Urinary bladder (tissue), 4 donors: ENCODE measurements at places on chromosomes 2 and 18. TPM values are rescaled to one million over a fixed set of nuclear protein-coding genes. Genes with fewer than 3 reads are reported as not detected.

CDCA7 gene
- polyA plus RNA-seq: 2.4 TPM

- no peak for DNase-seq
These were observed 103.0 kb downstream of the CDK15 start for GRCh38 chr2:201909348-201909747.

- no peak for DNase-seq
These were observed 333.2 kb upstream of the UBE2E3 start for GRCh38 chr2:180647221-180647620.

CARF gene
- 5.0 TPM for polyA plus RNA-seq

GDF7 gene
- 0.79 TPM for polyA plus RNA-seq

DNA sequence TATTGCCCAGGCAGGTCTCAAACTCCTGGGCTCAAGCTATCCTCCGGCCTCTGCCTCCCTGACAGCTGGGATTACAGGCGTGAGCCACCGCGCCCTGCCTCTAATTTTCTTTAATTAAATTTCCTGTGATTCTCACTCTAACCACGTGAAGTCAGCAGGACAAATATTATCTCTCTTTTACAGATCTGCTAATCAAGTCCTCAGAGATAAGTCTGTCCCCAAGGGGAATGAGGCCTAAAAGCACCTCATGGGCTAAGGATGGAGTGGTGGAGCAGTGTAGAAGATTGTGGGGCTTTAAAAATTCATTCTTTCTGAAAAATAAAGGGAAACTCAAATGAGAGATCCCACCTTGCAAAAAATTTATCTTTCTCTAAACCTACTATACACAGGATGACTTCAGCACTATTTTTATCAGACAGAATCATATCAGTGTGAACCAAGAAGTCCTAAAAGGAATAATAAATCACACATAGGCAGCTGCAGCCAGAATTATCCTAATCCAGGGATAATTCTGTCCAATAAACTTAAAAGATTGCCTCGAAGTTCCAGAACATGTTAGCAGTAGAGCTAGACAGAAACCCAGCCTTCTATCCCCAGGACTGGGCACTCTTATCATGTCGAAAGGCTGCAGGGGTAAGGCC lies 38.3 kb upstream of the BMPR2 start:
- no peak for DNase-seq

PROKR1 gene
- polyA plus RNA-seq: 0.06 TPM

GRCh38 chr18:68666381-68666780 lies 48.5 kb downstream of the TMX3 start:
- no peak for DNase-seq

ALMS1 gene
- 10.7 TPM for polyA plus RNA-seq

DNA sequence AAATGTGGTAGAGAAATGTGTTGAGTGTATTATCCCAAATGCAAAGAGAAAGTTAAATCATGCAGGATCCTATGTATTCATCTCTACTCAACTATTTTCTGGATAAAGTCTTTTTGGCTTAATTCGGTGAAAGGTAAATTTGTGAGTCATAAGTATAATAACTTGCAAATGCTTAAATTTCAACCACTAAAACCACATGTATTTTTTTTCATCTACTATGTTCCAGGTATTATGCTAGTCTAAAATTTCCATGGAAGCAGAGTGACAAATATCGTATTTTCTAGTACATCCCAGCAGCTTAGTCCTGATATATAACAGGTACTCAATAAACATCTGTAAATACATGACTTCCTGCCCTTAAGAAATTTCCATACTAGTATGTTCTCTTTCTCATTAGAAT lies 6.2 kb downstream of the ALS2 start:
- no peak for DNase-seq

SERPINB8 gene
- polyA plus RNA-seq: 6.4 TPM

DNA sequence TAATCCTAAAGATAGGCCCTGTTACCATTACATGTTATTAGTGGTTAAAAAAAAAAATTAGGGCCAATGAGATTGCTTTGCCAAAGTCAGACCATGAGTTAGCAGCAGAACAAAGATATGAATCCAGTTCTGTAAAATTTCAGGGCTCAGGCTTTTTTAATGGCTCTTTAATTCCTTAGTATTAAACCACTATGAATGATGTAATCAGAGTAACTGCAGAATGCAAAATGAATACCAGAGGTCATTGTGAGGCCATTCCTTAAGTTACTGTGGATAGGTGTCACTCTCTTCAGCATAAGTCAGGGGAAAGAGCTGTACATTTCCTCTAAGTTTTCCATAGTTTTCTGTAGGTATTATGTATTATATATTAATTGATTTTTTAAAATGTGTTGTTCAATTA lies 42.2 kb upstream of the TBR1 start:
- DNase-seq: no peak

DNA sequence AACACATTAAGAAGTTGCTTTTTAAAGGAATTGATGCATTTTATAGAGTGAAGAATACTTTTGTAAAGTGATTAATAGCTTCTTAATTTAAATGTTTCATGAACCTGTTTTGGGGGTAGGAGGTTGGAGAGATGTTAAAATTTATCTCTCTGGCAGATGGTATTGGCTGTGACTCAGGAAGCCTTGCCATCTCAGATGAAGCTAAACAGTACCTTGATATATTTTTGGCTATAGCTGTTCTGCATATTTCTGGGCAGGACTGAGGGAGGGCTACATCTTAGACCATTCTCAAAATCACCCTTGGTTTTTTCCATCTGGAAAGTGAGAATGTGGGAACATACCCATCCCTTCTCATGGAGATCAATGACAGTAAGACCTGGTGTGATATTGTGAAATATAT lies 13.4 kb downstream of the CAPN14 start:
- no peak for DNase-seq

- no peak for DNase-seq
These were observed 258.9 kb upstream of the OSR1 start for GRCh38 chr2:19617257-19617848.

PECR gene
- polyA plus RNA-seq: 9.3 TPM

- no peak for DNase-seq
These were observed 63.5 kb downstream of the ANKRD44 start for GRCh38 chr2:197247083-197247482.

ZNF396 gene
- polyA plus RNA-seq: 1.3 TPM

DNA sequence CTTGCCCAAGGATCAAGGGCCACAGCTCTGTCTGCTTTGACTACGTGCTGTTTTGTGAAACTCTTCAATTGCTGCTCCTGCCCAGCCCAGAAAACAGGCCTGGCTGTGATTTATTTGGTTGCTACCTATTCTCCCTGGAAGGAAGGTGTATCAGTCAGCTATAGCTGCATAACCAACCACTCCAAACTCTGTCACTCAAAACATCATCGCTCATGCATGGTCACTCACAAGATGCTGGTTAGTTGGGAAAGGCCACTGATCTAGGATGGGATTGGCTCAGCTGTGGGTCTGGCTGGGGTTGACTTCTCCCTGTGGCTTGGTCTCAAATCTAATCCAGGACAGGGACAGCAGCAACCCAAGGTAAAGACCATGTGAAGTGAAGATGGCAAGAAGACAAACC lies 14.6 kb downstream of the TEX51 start:
- DNase-seq: no peak

IL1RL2 gene
- 0.33 TPM for polyA plus RNA-seq

- DNase-seq: no peak
These were observed 191.3 kb downstream of the AGAP1 start for GRCh38 chr2:235685024-235685721.

- no peak for DNase-seq
These were observed 66.6 kb downstream of the MYL12B start for GRCh38 chr18:3328532-3328931.

GRCh38 chr2:108982259-108982679 lies 6.8 kb downstream of the EDAR start:
- DNase-seq: no peak

MYOM1 gene
- 14.9 TPM for polyA plus RNA-seq

- DNase-seq: no peak
These were observed 197.3 kb downstream of the DCC start for GRCh38 chr18:52537261-52537660.

DNA sequence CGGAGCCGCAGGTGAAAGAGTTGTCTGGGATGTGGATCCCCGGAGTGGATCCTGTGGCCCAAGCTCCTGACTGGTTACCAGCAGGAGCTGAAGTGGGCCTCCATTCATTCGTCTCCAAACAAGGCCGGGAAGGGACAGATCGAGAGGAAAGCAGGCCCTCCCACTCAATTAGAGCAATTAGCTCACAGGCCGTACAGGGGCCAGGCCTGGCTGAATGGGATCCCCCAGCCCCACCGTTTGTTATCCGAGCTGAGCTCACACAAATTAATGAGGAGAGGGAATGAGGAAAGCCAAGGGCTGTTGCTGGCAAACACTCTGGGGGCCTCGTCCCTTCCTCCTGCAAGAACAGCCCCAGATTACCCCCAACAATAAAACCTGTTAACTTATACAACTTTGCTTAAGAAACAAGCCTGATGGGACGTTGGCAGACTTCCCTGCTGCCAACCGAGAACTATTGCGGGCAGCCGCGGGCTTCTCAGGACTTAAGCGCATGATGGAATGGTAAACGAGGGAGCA lies 338.0 kb downstream of the BCL11A start:
- no peak for DNase-seq

DNA sequence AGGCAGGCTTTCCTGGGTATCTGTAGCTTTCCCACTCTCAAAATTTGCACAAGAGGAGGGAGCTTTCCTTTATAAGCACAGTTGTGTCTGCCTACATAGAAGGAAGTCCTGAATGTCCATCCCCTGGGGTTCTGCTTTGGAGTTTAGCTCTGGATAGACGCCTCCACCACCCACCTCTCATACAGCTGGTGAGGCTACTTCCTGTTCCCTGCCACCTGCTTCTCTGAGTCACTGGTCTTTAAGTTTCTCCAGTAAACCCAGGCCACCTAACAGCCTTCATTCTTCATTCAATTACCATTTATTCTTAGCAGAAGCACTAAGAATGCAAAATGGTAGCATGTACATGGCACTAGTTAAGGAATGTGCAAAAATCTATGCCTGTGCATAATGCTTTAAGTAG lies 407.8 kb downstream of the CDH2 start:
- DNase-seq: no peak

PRKAG3 gene
- polyA plus RNA-seq: not detected

DNA sequence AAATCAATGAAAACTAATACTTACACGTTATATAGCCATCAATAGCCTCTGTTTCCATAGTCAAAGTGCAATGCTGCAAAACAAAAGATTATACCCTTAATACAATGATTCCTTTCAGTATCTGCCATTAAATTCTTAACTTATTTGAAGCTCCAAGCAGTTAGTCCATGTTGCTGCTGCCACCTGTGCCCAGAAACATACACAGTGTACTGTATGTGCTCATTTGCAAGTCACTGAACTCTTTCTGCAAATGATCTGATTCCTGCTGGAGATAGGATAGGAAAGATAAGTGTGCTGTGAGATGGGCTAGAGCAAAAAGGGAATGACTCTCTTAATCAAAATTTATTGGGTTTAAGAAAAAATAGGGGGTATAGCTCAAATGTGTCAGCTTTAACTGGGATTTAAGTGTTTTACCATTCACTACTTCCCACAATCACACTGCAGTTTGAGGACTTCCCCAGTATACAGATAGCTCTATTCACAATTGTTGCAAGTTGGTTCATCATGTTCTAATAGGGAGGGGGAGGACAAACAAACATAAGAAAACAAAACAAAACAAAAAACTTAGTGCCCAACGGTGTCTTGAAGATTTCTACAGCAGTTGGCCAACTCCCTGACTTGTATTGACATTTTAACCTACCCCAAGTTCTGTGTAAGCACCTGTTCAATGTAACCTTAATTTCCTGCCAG lies 2.7 kb downstream of the IKZF2 start:
- DNase-seq: no peak

GRCh38 chr2:170475878-170476277 lies 239.3 kb upstream of the SP5 start:
- DNase-seq: no peak

- no peak for DNase-seq
These were observed 38.1 kb upstream of the EML6 start for GRCh38 chr2:54685263-54685775.

GRCh38 chr2:176753752-176754474 lies 458.7 kb upstream of the HNRNPA3 start:
- no peak for DNase-seq

- no peak for DNase-seq
These were observed 92.1 kb downstream of the GALR1 start for GRCh38 chr18:77341527-77342325.

- no peak for DNase-seq
These were observed 1.6 kb upstream of the ATP9B start for GRCh38 chr18:79067611-79068010.

TMEM37 gene
- 7.8 TPM for polyA plus RNA-seq

CYS1 gene
- polyA plus RNA-seq: 6.2 TPM

DNA sequence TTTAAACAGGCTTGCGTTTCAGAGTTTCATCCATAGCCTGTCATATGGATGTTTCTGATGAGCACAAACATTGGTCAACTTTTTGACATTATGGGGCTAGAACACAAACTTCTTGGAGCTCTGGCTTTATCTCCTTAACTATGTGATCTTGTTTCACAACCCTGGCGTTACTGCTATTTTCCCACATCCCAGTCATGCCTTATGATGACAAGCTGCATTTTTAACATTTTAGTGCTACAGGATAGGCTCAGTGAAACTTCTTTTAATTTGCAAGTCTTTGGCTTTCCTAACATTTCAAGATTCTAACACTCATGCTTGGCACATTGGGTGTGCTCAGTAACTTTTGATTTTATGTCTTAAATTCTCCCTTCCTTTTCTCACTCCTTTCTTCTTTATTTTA lies 21.0 kb upstream of the PDE1A start:
- DNase-seq: no peak

DNA sequence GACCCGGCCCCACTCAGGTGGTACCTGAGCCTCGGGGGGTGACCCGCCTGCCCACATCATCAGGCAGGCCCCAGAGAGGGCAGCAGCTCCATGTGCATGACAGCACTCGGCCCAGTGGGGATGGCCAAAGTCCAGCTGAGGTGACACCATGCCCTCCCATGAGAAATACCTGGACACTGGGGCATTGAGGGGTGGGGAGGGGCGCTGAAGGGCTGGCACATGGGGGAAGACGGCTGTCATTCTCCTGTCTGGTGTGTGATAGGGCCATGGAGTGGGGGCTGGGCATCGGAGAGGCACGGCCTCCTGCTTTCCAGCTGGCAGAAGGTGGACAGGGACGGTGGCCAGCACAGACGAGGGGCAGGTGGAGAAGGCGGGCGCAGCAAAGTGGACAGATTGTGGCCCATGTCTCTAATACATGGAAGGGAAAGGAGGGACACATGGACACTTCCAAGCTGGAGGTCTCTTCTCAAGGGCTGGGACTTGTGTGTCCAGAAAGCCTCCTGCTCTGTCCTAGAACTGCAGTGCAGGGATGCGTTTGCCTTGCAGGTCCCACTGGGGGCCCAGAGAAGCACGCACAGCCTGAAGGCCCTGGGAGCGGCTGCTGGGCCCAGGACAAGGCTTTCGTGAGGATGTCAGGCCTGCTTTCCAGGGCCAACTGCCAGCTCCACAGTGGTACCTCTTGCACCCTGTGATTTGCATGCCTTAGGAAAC lies 302.2 kb downstream of the NDUFA10 start:
- no peak for DNase-seq

TEX51 gene
- polyA plus RNA-seq: not detected

CKAP2L gene
- polyA plus RNA-seq: 0.24 TPM

AGXT gene
- 0.49 TPM for polyA plus RNA-seq

DNA sequence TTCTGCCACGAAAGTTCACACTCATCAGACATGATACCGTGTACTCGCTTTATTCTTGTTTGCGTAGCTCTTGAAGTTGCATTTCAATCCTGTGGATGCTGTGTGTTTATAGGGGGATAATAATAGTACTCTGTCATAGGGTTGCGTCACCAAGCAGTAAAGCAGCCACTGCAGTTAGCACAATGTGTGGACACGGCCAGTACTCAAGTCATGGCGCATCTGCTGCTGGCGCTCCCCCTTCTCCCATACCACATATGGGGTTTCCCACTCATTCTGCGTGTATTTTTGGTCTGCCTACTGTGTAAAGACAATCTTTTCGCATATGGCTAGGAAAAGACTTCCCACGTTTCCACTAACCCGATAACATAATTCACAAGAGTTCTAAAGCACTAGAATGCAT lies 2.1 kb upstream of the ZBTB14 start:
- DNase-seq: no peak
